ENCODE measurements at places on chromosomes 2 and 18. TPM values are rescaled to one million over a fixed set of nuclear protein-coding genes. Genes with fewer than 3 reads are reported as not detected.
A peak's percentile ranks its signal among the peaks of the same experiment; 100 is the strongest.

DNA sequence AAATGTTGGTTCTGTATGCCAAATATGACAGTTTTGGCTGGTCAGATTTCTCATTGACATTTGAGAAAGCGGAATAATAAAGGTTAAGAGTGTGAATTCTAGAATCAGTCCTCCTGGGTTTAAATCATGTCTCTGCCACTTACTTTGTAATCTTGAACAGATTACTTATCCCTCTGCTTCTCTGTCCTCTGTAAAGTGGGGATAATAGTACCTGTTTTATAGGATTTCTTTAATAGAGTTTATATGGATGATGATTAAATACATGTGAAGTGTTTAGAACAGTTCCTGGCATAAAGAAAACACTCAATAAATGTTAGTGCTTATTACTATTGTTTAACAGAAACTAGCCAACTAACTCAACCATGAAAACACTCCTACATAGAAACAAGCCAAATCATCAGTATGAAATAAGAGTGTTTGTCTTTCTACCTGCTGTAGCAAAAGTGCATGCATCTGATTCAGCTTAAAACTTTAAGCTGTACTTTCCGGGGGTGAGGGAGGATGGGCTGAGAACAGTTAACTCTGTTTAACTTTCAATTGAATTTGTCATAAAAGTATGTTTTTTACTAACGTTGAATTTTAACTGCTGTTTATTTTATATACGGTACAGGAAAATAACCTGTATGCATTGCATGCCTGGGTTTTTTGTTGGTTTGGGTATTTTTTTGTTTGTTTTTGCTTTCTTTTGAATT is 6.8 kb downstream of the HTR2B start:
- no peak for DNase-seq

GRCh38 chr18:41444943-41445342 is 510.1 kb upstream of the PIK3C3 start:
- no peak for DNase-seq

GRCh38 chr2:108946442-108946841 is 42.6 kb downstream of the EDAR start:
- DNase-seq, result no peak

Gene SERPINB10
- not detected for total RNA-seq

DNA sequence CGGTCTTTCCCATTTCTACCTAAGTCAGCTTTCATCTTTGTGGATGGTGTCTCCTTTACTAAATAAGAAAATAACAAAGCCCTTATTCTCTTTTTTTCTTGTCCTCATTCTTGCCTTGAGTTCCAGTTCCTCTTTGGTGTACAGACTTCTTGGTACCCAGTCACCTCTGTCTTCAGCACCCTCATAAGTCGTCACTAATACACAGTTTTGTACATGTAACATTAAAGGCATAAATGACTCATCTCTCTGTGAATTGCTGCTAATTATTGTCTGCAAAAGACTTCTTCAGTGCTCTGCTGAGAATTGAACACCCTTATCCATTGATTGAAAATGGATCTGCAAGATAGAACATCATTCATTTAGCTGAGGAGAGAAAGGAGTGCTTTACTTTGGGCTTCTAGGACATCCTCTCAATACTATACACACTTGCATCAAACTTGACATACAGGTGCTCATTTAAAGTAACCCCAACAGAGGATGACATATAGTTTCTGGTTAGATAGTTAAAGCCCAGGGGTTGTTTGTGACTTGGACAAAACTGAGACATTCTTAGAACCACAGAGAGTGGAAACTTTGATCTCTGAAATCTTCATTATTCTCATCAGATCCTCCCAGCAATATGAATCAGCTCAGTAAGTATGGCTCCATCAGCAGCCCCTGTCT is 97.0 kb downstream of the XRCC5 start:
- no peak for DNase-seq

DNA sequence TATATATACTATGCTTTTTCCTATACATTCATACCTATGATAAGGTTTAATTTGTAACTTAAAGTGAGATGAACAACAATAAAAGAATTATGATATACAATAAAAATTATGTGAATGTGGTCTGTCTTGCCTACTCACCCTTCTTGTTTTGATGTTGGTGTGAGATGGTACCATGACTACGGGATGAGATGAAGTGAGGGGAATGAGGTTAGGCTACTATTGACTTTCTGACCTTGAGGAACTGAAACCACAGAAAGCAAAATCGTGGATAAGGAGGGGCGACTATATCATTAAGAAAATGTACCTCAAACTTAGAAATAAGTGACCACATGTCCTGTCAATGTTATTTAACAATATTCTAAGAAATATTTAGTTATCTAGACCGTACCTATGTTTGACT is 103.9 kb upstream of the PPP1CB start:
- DNase-seq, result no peak

- DNase-seq, result no peak
Measured at GRCh38 chr2:200515155-200515554, 5.3 kb upstream of the KCTD18 start.

Gene ALPG
- total RNA-seq, result not detected

DNA sequence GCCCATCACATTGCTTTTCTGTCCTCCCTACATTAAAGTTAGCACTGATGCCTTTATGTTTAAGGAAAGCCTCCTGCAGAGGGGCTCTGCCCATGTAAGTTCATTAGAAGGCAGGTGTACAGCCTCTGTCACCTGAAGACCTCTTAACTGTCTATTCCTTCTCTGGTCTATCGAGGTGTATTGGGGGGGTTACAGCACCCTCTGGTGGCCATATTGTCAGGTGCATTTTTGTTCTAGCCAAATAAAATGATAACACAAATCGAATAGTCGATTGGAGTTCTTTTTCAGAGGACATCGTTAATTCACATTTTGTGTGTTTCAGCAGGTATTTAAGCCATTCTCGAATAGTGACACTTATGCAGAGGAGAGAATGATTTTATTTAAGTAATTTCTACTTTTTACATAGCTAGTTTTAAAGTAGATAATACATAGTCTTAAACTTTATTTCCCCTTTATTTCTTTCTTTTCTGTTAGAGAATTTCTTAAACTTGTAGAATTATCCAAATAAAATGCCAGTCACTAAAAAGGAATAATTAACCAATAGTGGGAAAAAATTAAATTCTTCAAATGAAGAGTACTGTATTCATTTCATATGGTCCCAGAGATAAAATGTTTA is 136.8 kb downstream of the NEDD4L start:
- DNase-seq, result peak; percentile 59

Gene REG3G
- not detected for total RNA-seq

Gene ARHGEF4
- 0.83 TPM for total RNA-seq

- DNase-seq, result no peak
Measured at GRCh38 chr18:11336241-11336640, 186.9 kb upstream of the PIEZO2 start.

- no peak for DNase-seq
Measured at GRCh38 chr18:2656981-2657512, 1.5 kb downstream of the SMCHD1 start.

DNA sequence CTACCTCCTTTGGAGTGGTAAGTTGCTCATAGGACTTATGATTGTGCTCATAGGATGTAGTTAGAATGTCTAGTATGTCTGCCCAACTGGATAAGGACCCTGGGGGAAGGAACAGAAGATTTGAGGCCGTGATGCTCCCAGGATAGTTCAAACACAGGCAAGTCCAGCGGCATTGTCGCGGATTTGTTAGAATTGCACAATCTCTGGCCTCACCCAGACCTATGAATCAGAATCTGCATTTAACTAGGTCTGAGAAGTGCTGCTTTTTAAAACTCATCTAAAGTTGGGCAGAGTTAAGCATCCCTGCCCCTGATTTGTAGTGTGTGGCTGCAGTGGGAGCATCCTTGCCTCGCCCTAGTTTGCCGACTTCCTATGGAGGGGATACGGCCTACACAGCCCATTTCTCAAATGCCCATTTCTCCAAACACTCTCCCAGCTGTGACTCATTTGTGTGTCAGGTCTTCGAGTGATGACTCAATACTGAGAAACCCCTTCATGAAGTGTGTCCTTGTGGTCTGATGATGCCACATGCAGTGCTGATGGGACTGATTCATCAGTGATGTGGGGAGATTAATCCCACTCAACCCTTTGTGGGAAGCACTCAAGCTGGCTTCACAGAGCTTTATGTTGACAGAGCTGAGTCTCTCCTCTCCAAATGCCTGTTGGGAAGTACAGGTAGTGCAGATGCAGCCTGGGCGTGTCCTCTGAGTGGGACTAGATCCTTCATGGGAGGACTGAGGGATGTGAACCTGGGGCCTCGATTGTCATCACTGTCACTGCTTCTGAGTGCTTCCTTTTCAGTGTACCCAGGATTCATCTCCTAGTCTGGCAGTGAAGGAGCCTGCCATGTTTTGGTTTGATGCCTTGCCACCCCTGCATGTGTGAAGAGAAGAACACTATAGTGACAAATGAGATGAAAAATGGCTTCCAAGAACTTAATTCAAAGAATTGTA is 18.7 kb downstream of the SMIM21 start:
- DNase-seq, result peak; percentile 97

Gene ALKAL2
- 0.17 TPM for total RNA-seq

Gene DCAF17
- 21.6 TPM for total RNA-seq

Gene DSG4
- not detected for total RNA-seq
